Liver (tissue), 10 donors: ENCODE measurements at places on chromosomes 5 and 9.

- DNase-seq, result no peak
These were observed 15.0 kb downstream of the GLIPR2 start for GRCh38 chr9:36151316-36152210.

- no peak for DNase-seq
These were observed 208.7 kb upstream of the RASEF start for GRCh38 chr9:83271665-83272071.

DNA sequence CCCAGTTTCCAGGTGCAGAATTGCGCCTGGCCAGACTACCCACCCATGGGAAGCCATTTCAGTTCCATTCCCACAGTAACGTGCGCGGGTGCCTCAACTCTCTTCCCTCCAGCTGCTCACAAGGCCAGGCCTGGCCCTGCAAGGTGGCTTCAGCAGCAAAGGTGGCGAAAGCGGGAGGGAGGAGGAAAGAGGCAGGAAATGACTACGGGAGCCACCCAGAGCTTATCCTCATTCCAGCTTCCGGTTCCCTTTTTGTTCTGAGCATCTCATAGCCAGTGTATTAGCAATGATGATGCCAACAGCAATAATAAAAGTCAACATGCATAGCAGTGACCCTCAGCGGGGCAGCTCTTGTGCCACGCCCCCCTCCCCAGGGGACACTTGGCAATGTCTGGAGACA, 101.5 kb upstream of the BOD1 start:
- no peak for DNase-seq

- DNase-seq, result no peak
These were observed 10.6 kb upstream of the QSOX2 start for GRCh38 chr9:136255896-136256890.

- DNase-seq, result no peak
These were observed 103.2 kb upstream of the VCAN start for GRCh38 chr5:83368319-83368718.

- DNase-seq, result no peak
These were observed at the start of gene CARD9 for GRCh38 chr9:136373300-136374182. Gene CARD9, minus strand, starts transcription at chr9:136373669. Its CDS starts 1,591 bp downstream, at chr9:136372078.

DNA sequence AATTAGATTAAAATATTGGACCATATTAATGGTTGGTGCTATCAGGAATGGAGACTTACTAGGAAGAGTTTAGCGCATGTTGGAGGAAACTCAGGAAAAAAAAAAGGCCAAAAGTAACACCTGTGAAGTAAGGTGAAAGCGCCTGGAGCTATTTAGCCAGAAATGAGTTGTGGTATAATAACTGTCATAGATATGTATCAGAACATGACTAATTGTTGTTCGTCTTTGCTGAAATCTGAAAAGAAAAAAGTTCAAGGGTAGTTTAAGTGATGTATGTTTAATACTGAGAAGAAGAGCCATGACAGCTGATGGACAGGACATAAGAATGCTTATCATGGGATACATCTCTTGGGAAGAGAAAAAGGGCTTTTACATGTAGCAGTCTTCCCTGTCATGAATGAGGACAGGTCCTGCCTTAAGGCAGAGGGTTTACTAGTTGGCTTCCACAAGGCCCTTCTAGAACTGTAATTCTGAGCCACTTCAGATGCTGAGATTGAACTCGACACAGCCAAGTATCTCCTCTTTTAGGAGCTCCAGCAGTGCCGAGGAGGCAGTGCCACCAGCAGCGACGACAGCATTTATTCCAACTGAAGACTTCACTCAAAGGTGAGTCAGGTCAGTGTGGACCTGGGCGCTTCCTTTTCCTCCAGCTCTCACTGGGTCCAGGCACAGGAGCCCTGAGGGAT, 940 bp upstream of the CAMK4 start:
- DNase-seq, result no peak

- no peak for DNase-seq
These were observed 42.1 kb downstream of the CXXC5 start for GRCh38 chr5:139690064-139690802.

DNA sequence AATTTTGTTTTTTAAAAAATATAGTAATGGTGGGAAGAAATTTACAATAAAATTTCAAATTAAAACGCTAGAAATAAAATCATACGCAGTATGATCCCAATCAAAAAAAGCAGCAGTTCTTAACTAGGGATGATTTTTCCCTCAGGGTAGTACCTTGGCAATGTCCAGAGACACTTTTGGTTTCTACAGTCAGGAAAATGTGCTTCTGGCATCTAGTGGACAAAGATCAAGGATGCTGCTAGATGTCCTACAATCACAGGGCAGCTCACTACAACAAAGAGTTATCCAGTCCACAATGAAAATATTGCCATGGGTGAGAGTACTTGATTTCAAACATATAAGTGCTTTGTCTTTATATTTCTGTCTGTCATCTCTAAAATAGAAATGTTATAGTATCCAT, 400.2 kb upstream of the SGCD start:
- no peak for DNase-seq

DNA sequence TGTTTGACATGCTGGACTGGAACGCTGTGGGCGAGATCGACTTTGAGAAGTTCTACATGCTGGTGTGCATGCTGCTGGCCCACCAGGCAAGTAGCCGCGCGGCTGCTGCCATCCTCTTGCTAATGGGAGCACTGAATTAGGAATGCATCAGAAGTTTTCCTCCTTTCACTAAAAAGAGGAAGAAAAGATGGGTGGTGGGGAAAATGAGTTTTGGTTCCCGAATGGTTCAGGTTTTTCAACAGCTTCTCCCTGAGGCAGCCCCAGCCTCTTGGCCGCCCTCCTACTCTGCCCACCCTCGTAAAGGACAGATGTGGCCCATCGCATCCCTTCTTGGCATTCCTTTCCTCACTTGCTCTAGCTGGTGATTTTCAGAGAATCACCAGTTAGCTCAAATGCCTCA, 5.5 kb downstream of the EFCAB9 start:
- no peak for DNase-seq

- no peak for DNase-seq
These were observed 24.1 kb upstream of the DMAC1 start for GRCh38 chr9:7823651-7824050.

- no peak for DNase-seq
These were observed 205.0 kb downstream of the DNAH5 start for GRCh38 chr5:13739479-13739878.
